ENCODE measurements at places on chromosomes 1 and 21. TPM values are rescaled to one million over a fixed set of nuclear protein-coding genes. Genes with fewer than 3 reads are reported as not detected.

The DISC1 gene
- total RNA-seq: 10.9 TPM

DNA sequence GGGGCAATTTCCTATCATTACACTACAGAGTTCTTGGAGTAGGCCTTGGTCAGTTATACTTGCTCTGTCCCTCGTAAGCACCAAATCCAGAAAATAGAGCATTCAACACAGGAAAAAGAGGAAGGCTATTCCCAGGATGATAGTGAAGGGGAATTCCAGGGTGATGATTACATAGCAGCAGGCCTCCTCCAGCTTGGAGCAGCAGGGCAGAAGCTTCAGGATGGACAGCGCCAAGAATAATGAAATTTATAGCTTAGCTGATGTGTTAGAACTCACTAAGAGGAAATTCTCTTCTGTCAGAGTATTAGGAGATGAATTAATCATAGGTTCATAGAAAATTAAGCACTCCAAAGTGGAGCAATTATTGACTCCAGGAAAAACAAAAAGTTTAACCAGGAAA, 10.8 kb upstream of the SMAP2 start:
- H3K27me3 ChIP-seq: no peaks in the 10 kb centered on the region
- no peak overlapping the region for H3K27ac ChIP-seq
- no peak overlapping the region for H3K4me3 ChIP-seq
- H3K36me3 ChIP-seq: no peaks in the 10 kb centered on the region
- DNase-seq: no peak

The TNNT2 gene
- 0.36 TPM for total RNA-seq

The KISS1 gene
- not detected for total RNA-seq

The SMG5 gene
- 47.2 TPM for total RNA-seq

DNA sequence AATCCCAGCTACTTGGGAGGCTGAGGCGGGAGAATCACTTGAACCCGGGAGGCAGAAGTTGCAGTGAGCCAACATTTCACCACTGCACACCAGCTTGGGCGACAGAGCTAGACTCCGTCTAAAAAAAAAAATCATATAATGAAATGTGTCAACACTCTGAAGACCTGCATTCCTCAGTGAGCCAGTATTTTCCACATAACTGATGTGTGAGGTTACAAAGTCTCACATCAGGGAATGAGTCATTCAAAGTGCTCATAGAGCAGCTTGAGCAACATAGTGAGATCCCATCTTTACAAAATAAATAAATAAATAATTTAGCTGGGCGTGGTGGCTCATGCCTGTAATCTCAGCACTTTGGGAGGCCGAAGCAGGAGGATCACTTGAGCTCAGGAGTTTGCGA, 65.5 kb downstream of the CASZ1 start:
- no peaks in the 10 kb centered on the region for H3K36me3 ChIP-seq
- no peaks in the 10 kb centered on the region for H3K4me1 ChIP-seq
- H3K27ac ChIP-seq: no peak overlapping the region
- H3K4me3 ChIP-seq: no peak overlapping the region

DNA sequence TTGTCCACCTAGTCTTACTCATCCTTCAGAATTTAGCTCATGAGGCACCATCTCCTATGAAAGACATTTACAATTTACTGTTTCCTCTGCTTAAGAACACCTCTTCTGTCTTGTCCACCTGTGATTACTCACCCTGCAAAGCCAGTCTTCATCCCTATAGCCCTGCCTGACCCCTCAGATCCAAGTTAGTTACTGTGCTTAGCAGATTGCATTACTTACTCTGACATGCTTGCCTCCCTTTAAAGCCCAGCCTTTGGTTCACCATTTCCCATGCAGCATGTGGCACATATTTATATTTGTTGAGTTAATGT, 60.9 kb upstream of the VCAM1 start:
- H3K27ac ChIP-seq: no peak overlapping the region
- H3K36me3 ChIP-seq: no peaks in the 10 kb centered on the region
- no peaks in the 10 kb centered on the region for H3K4me1 ChIP-seq
- no peaks in the 10 kb centered on the region for H3K27me3 ChIP-seq
- no peak overlapping the region for H3K4me3 ChIP-seq

DNA sequence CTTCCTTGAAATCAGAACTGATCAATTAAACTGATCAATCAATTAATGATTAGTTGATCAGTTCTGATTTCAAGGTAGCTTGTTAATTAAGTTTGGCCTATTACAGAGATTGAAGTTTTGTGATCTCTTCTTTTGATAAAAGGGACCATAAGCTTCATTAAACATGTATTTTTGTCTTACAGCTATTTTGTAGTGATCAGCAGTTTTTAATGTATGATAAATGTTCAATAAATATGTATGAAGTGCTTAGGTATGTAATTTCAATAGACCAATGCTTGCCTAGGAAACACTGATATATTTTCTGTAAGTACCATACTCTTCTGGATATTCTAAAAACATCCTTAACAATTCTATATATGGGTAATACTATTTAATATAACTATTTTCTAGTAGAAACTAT, 569.6 kb downstream of the BRINP3 start:
- no peak overlapping the region for H3K27ac ChIP-seq
- H3K4me3 ChIP-seq: no peak overlapping the region
- H3K27me3 ChIP-seq: no peaks in the 10 kb centered on the region
- no peaks in the 10 kb centered on the region for H3K4me1 ChIP-seq

- H3K4me3 ChIP-seq: no peak overlapping the region
- no peaks in the 10 kb centered on the region for H3K4me1 ChIP-seq
- no peaks in the 10 kb centered on the region for H3K36me3 ChIP-seq
- H3K27ac ChIP-seq: no peak overlapping the region
- DNase-seq: no peak
- no peaks in the 10 kb centered on the region for H3K27me3 ChIP-seq
Measured at GRCh38 chr1:71557138-71557537, 476.3 kb upstream of the ZRANB2 start.

DNA sequence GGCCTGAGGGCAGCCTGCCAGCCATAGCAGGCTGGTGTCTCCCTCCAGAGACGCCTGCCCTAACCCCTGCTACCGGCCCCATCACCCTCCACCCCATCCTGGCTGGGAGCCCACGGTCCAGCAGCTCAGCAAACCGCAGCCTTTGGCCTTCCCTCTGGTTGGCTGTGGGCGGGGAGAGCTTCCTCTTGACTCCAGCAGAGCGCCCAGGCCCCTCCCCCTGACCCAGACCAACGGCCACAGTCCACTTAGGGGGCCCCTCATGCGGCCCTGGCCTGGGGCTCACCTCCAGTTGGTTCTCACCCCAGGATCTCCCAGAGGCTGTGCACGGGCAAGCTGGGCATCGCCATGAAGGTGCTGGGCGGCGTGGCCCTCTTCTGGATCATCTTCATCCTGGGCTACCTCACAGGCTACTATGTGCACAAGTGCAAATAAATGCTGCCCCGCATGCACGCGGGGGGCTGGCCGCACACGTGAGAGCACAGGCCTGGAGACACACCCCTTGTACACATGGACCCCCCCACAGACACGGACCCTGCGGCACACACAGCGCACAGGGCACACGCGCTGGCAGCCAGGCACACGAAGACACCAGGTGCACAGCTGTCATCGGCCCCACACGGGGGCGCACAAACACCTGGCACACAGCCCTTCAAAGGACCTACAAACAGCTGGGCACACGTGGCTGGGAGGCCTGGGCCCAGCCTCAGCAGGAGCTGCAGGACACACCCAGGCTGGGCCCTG, 3.1 kb downstream of the SMIM1 start:
- H3K4me3 ChIP-seq: no peak overlapping the region
- H3K36me3 ChIP-seq: no peaks in the 10 kb centered on the region
- H3K4me1 ChIP-seq: no peaks in the 10 kb centered on the region
- no peaks in the 10 kb centered on the region for H3K27me3 ChIP-seq

GRCh38 chr21:39189857-39190604, 6.8 kb upstream of the PSMG1 start:
- H3K4me3 ChIP-seq: no peak overlapping the region
- H3K36me3 ChIP-seq: no peaks in the 10 kb centered on the region
- H3K27ac ChIP-seq: no peak overlapping the region
- H3K27me3 ChIP-seq: no peaks in the 10 kb centered on the region

DNA sequence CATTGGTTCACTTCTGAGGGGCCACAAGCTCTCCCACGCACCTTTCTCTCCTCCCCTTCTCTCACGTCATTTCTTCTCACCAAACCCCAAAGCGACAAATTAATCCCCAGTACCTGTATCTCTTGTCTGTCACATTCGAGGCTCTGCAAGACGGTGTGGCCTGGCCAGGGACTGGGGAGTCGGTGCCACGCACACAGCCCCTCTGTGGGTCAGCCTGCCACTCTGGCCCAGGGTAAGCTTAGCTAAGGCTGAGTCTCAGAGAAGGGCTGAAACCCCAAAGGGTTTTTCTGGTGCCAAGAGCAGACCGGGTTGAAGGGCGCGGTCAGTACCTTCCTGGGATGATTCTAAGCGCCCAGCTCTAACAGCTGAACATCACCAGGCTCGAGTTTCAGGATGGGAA, 34.2 kb upstream of the ZBTB40 start:
- no peak overlapping the region for H3K27ac ChIP-seq
- no peak overlapping the region for H3K4me3 ChIP-seq
- H3K27me3 ChIP-seq: no peaks in the 10 kb centered on the region
- no peak for DNase-seq
- H3K36me3 ChIP-seq: no peaks in the 10 kb centered on the region

The KRTAP12-2 gene
- not detected for total RNA-seq

GRCh38 chr21:38337793-38338192, 81.0 kb downstream of the KCNJ15 start:
- H3K4me1 ChIP-seq: no peaks in the 10 kb centered on the region
- no peak for DNase-seq
- no peaks in the 10 kb centered on the region for H3K36me3 ChIP-seq
